ENCODE measurements at places on chromosomes 12 and 14.

DNA sequence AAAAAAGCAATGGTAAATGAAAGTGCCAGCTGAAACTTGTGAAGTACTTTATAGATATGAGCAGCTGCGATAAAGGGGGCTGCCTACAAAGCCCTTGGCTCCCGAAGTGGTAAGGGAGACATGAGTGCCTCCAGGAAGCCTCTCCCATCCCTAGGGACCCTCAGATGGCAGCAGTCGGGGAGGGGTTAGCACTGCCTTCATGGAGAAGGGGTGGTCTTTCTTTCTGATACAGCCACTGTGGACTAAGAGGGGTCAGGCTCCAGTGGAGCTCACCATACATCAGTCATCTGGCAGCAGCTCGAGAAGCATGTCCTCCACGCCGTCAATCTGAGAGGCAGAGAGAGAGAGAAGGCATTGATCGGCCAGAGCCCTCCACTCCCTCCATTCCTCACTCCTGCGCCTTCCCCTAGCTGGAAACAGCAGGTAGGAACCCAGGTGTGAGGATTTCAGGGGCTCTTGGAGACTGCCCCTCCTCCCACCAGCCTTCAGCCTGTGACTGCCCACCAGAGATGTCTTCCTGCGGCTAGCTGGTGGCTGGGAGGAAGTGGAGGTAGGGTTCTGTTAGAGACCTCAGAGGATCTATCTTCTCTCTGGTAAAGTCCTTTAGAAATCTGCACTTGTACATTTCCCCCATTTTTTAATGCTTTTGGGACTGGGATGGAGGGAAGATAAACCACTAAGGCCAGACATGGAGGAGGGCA lies 2.3 kb downstream of the TCL1A start:
- DNase-seq: no peak

- no peak for DNase-seq
Observed at GRCh38 chr12:131372171-131372475, 338.8 kb upstream of the SFSWAP start.

- DNase-seq: no peak
Observed at GRCh38 chr14:69652942-69653684, 41.7 kb downstream of the SUSD6 start.

GRCh38 chr12:65943388-65944137 lies 119.3 kb downstream of the HMGA2 start:
- no peak for DNase-seq

DNA sequence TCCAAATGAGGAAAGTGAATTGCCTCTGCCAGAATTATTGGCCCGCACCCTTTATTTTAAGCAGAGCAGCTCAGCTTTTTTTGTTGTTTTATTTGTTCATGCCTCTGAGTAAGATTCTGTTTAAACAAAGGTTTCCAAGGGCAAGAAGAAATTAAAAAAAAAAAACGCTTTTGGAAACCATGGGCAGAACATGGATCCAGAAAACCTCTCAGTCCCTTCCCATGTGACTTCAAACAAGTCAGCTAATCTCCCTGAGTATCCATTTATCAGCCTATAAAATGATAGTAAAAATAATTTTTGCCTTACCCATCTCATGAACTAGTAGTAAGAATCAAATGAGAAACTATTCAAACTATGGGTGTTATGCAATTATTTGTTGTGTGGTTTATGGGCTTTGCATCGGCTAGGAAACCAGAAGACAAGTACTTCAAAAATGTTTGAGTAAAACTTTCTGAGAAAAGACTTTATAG lies 27.6 kb downstream of the KITLG start:
- DNase-seq: no peak

GRCh38 chr14:63383776-63384367 lies 65.1 kb upstream of the GPHB5 start:
- no peak for DNase-seq

DNA sequence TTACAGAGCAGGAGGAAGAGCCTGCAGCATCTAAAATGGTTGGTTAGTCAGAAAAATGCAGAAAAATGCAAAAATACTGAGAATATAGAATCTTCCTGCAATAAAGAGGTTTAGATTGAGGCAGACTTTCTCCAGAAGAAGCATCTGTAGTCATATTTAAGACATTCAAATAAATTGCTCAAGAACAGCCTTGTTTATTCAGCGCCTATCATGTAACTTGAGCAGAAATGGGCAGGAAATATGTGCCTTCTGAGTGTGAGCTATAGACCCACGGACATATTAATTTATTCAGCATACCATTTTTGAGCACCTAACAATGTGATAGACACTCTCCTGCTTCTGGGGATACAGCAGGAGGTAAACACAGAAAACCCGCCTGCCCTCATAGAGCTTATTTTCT lies 102.0 kb upstream of the HIF1A start:
- no peak for DNase-seq

- DNase-seq: no peak
Observed at GRCh38 chr14:20818861-20819260, 16.2 kb upstream of the RNASE1 start.

DNA sequence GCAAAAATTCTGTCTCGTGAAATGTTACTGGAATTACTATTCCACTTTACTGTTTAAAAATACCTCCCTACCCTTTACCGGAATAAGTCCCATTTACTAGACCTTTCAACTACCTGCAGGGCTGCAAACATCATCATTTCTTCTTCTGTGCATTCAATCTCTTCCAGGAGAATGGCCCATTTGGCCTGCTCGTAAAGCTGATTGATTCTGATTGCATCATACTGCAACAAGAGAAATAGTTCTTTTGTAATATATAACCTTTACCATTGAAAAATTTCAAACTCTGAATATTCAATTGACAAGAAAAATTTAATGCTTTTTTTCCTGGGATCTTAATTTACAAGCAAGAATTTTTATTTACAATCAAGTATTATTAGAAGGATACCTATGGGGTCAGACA lies 72.4 kb downstream of the FERMT2 start:
- DNase-seq: no peak

GRCh38 chr12:5556033-5556614 lies 124.2 kb downstream of the NTF3 start:
- DNase-seq: peak; percentile 35

DNA sequence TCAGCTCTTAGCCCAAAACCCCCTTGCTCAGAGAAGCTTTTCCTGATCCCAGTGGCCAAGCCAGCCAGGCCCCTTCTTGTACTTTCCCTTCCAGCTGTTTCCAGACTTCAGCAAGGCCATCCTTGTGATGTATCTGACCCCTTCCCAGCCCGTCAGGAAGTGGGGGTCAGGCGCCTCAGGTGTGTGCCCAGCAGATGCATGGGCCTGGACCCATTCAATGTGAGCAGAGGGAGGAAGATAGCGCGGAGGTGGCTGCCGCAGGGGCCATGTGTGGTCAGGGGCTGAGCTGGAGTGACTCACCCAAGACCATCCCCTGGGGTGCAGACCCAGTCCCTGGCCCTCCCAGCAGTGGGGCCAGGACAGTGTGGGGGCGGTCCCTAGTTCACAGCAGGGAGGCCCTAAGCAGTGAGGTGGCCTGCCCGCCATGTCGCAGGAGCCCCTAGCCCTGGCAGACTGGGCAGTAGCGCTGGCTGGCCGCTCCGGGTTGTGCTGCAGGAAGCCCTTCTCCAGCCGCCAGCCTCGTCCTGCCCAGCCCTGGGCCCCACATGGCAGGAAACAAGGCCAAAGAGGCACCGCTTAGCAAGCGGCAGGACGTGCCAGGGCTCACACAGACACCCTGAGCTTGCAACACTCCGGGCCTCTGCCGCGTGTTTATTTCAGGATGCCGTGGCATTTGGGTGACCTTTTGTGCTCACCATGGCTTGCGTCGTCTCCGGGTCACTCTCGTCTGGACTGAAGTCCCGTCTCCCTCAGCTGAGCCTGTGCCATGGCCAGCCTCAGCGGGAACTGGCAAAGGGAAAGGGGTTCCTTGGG lies 12.0 kb downstream of the ADSS1 start:
- peak; percentile 60 for DNase-seq

DNA sequence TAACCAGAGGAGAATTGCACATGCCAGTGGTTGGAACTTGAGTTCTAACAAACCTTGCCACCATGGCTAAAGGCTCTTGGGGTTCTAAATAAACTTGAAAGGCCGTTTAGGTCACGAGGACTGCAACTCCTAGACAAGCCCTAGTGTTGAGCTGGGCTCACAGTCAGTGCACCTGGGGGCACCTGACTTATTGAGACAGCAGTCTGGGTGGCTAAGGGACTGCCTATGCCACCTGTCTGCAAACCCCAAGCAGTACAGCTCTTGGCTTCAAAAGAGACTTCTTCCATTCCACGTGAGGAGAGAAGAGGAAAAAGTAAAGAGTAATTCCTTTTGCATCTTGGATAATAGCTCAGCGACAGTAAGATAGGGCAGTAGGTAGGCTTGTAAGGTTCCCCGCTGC lies 765.6 kb upstream of the FOXG1 start:
- DNase-seq: no peak

- peak; percentile 27 for DNase-seq
Observed at GRCh38 chr12:68245180-68246021, 8.0 kb downstream of the IL22 start.

DNA sequence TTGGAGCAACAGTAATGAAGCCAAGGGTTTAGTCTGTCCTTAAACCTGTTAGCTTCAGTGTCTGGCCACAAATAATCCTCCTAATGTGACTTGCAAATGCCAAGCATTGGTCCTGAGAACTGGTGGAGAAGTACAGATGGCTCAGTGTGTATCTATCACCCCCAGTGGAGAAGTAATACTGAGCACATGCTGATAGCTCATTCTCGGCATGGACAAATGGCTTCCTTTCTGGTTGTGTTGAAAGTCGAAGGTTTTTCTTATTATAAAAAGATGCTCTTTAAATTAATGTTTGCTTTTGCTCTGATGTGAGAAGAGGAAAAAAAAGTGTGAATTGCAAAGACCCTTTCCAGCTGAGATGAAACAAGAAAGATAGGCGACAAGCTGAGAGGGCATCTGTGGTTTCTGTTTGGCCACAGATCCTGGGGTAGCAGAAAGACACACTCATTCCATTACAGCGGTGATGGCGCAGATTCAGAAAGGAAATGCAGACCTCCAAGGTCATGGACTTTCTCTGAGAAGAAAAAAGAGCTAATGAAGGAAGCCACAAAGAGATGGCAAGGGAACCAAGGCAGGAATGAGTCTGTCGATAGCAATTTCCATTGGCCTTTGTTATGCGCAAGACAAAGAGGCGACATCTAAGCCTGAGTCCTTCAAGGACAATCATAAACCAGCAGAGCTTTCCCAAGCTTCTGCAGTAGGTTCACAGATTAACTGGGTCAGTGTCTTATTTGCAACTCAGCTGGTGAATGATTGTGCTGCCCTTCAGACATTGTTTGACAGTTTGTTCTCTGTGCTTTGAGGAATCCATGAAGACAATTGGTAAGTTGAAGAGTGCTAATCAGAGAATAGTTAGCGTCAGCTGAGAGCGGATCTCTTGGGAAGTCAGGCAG lies 155.5 kb upstream of the RGS6 start:
- no peak for DNase-seq

- no peak for DNase-seq
Observed at GRCh38 chr12:9073076-9073475, 42.6 kb downstream of the A2M start.

GRCh38 chr12:108679106-108679681 lies 45.5 kb upstream of the SELPLG start:
- no peak for DNase-seq

DNA sequence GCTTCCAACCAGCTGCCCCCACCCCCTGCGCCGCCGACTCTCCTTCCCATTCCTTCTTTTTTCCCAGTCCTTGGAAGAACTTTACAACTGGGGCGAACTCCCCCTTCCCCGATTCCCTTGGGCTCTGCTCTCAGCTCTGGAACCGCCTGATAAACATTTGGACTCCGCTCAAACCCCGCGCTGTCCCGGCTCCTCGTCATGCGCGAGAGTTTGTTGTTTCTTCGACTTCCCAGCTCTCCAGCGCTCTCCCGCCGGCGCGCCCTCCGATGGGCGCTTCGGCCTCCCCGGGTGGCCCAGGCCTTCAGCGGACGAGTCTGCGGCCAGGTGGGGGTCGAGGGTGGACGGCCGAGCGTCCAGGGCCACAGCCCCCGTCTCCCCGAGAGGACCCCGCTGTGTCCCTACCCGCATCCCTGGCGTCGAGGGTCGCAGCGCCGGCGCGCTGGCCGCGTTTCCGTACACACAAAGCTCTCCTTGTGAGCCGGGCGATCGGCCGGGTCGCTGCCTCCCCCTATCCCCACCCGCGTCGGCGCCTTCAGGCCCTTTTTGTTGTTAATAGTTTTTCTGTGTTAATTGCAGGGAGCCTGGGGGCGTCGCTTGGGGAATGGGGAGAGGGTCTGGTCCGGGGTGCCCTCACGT lies 847 bp downstream of the MMP14 start:
- DNase-seq: peak; percentile 62

- DNase-seq: no peak
Observed at GRCh38 chr14:88975043-88975830, 150.8 kb downstream of the TTC8 start.

- DNase-seq: peak; percentile 81
Observed at GRCh38 chr14:96762650-96763049, 34.5 kb upstream of the VRK1 start.

DNA sequence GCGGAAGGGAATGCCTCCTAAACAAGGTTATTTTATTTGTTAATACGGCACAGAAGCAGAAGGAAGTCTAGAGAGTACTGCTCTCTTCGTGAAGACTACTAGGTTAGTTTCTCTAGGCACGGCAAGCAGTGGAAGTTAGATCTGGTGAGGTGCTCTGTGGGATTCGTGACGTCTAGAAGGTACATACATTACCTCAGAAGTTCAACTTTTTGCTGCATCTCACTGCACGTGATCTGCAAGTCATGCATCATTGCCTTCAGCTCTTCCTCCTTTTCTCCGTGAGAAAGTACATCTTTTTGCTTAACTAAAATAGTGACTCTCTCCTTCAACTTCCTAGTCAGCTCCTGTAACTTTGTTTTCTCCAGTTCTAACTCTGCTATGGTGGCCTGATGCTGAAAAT lies 74.7 kb downstream of the NIN start:
- DNase-seq: no peak

DNA sequence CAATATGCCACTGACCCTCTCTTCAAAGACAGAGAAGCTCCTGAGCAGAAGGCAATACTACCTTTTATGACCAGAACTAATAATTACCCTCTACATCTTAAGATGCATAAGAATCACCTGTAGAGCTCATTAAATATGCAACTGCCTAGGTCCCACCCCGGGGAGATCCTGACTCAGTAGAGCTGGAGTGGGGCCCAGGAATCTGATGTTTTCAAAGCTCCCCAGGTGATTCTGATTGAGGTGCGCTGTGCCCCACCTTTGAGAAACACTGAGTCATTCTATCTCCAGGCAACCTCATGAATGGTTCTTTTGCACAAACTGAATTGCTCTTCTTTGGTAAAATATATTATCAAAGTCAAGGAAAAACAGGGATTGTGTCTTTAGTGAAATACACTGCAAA lies 149.3 kb upstream of the BMP4 start:
- DNase-seq: no peak

DNA sequence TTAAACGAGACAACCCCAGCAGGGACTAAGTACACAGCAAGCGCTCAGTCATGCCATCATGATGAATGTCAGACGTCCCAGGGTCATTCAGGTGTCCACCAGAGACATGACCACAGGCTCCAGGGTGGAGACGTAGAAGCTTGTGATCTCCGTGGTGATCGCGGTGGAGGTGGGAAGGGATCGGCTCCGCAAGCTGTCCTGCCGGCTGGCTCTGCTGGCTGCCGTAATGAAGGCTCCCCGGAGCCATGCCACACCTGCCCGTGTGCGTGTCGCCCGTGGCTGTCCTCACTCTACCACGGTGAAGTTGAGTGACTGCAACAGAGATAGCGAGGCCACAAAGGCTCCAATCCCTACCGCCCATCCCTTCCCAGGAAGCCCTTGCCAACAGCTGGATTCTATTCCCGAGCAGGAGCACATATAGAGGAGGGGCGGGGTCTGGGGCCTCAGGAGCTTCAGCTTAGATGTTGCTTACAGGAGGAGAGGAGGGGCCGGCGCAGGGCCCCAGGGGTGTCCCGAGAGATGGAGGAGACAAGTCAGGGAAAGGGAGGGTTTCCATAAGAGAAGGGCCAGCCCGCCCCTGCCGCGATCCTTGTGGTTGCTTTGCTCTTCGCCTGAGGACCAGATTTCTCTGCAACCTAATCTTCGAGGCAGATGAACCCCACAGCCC lies 332.6 kb upstream of the SFSWAP start:
- DNase-seq: no peak
